ENCODE measurements at places on chromosomes 4 and X. TPM values are rescaled to one million over a fixed set of nuclear protein-coding genes. Genes with fewer than 3 reads are reported as not detected.
A peak's percentile ranks its signal among the peaks of the same experiment; 100 is the strongest.

HPGDS gene
- not detected for total RNA-seq

DNA sequence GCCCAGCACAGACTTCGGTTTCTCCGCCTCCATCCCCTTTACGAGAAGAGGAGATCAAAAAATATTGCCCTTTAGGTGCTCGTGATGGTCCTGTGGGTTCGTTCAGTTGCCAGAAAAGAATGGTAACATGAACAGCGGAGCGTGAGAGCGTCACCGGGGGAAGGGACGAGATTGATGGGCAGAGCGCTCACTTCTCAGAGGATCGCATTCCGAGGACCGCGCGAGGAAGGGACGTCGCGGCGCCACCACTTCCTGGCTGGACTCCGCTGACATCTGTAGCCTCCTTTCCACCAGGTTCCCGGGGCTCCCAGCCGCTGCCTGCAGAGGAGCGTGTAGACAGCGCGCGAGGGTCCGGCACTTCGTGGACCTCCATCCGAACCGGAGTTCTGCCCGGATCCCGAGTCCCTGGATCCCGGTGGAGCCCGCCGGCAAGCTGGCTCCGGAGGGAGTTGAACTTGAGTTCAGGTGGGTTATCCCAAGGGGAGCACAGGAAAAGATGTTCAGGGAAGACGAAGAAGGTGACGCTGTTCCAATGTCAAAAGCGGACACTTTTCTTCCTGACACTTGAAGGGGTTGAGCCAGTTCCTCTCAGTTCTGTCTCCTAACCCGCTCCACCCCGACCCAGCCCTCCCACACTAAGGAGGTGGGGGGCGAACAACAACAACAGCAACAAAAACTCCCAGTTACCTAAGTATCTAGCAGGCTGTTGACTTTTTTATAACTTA is 484 bp downstream of the GALNTL6 start:
- ATAC-seq = no peak

- no peak for ATAC-seq
Observed at GRCh38 chrX:46547857-46548256, 2.6 kb upstream of the ZNF674 start.

GRCh38 chr4:121199742-121200561 is 35.8 kb upstream of the TNIP3 start:
- ATAC-seq = no peak

DNA sequence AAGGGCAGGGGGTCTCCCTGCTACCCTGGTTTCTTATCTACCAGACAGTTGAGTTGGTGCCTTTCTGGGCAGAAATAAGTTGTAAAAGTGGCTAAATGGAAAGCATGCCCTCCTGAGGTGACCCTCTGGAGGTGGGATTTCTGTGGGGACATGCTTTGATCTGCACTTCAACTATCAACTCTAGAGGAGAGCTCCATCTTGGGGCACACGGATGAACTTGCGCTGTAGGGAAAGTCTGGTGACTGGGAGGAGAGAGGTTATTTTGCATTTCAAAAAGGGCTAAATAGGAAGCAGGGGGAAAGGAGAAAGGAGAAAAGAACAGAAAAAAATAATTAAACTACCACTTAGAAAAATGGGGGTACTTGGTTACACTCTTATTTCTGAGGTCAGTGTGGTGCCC is 12.7 kb upstream of the RHOXF2B start:
- no peak for ATAC-seq

PRAF2 gene
- total RNA-seq = 4.8 TPM

GRCh38 chr4:41197495-41197894 is 16.8 kb downstream of the APBB2 start:
- no peak for ATAC-seq

TMEM31 gene
- total RNA-seq = not detected

MED12 gene
- total RNA-seq = 23.3 TPM

PNMA3 gene
- 0.08 TPM for total RNA-seq

GRCh38 chr4:37279121-37279520 is 34.6 kb downstream of the NWD2 start:
- ATAC-seq = no peak

DNA sequence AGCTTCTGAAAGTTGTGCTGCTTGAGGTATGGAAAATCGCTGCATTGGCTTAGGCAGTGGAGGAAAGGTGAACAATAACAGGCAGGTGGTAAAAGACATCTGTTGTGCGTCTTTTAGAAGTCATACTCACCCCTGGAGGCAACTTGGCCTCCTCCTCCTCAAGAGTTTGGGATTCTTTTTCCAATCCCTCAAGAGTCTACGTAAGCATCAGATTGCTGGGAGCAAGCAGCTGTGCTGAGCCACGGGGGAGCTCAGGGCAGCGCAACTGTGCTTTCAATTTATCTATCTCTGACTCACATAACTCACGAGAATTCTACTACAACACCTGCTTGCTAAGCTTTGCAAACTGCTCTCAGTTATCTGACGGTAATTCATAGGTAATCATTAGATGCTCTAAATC is 6.4 kb upstream of the RBMX2 start:
- no peak for ATAC-seq

GRCh38 chrX:71253253-71254091 is 468 bp downstream of the ZMYM3 start:
- no peak for ATAC-seq

DNA sequence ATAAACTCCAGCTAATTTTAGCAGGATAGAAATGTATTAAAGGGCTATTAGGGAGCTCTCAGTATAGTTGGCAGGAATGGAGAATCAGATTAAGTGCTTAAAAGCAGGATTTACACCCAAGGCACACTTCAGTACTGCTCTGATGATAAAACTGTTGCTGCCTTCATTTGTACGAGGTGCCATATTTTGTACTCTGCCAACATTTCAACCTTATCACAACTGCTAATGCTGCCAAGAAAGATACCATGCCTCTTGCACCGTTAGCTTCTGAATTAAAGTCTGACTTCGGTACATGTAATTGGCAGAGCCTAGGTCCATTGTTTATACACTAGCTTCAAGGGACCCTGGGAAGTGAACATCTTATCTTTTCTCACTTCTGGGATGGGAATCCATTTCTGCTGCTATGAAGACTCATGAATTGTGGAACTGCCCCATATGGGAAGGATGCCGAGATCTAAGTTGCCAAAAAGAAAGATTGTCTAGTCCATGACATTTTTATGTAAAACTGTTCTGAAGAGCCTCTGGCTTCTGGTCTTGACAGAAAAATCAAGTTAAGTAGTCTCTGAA is 624.0 kb upstream of the IGFBP7 start:
- no peak for ATAC-seq

- ATAC-seq = peak; percentile 58
Observed at GRCh38 chr4:105186701-105187161, 40.1 kb downstream of the TET2 start.

GRCh38 chr4:102422843-102423242 is 77.6 kb upstream of the SLC39A8 start:
- no peak for ATAC-seq

DNA sequence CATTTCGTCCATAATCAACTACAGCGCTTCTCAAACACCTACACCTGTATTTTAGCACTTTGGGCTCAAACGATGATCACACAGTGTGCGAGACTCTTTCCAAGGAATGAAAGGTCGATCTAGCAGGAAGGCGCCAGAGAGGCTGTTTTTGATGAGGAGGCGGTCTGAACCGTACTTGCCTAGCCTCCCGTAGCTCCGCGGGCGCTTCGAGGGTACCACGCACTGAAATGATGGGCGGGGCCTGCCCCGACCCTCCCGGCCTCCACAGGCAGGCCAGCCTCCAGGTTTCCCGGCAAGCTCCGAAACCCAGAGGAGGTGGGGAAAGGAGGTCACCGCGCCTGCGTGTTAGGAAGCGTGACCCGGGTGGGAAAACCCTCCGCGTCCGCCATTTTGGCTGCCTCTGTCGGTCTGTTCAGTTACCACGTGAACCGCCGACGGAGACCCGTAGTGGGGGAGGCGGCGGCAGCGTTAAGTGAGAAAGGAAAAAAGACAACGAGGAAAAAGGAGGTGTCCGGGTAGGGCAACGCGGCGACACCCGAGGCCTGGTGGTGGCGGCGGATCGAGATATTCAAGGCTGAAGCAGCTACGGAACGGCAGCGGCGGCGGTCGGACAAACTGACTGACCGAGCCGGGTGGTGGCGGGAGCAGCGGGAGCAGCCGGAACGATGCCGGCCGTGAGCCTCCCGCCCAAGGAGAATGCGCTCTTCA is at the start of gene NAA15:
NAA15 (plus strand) TSS at position 393 of the 708 bp plus-strand sequence; CDS start at position 666, 273 bp downstream.
- peak; percentile 96 for ATAC-seq

EPHA5 gene
- not detected for total RNA-seq

INPP4B gene
- total RNA-seq = 9.7 TPM

- ATAC-seq = no peak
Observed at GRCh38 chr4:171646984-171647383, 166.2 kb upstream of the GALNTL6 start.

GRCh38 chrX:9997524-9997923 is 30.4 kb downstream of the CLDN34 start:
- no peak for ATAC-seq

DNA sequence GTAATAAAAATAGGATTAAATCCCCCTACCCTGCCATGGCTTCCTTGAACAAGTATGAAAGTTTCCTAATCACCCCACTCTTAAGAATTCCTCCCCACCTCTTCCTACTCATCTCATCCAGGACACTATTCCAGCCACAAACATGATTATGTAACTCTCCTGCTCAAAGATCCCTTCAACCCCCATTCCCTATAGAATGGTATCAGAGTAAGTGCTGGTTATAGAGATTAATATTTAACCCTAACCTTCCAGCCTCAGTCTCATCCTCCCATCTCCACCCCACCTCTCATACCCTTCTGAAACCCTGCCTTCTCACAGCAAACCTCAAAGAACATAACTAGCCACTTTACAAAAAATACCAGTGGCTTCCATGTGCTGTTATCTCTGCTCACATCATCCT is 155.1 kb downstream of the PPP3CA start:
- no peak for ATAC-seq

DNA sequence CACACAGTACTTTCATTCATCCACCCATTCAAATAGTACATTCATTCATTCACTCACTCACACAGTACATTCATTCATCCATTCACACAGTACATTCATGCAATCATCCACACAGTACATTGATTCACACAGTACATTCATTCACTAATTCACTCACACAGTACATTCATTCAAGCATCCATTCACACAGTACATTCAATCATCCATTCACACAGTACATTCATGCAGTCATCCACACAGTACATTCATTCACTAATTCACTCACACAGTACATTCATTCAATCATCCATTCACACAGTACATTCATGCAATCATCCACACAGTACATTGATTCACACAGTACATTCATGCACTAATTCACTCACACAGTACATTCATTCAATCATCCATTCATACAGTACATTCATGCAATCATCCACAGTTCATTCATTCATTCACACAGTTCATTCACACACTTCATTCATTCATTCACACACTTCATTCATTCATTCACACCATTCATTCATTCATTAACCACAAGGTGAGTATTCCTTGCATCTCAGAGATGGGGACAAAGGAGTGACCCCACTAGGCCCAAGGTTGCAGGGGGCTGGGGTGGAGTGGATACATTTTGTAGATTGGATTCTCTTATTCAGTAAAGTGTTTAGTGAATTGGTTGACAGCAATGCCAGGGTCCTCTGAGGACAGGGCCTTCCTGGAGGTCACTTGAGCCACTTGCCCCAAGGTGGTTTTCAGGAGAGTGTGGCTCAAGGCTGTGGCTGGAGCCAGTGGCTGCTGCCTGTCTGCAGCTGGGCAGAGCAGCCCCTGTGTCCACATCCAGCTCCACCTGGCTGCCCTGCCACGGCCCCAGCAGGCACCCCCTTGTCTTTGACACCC is 4.3 kb upstream of the SPON2 start:
- ATAC-seq = no peak

KIAA1210 gene
- total RNA-seq = not detected

COL4A5 gene
- 18.9 TPM for total RNA-seq

GUCY1B1 gene
- total RNA-seq = 0.96 TPM

SPATA18 gene
- 11.9 TPM for total RNA-seq

GRCh38 chrX:68827256-68827655 is 1.6 kb upstream of the EFNB1 start:
- no peak for ATAC-seq

GRCh38 chr4:102439812-102440211 is 61.3 kb upstream of the NFKB1 start:
- no peak for ATAC-seq

TMEM131L gene
- total RNA-seq = 14.7 TPM

TKTL2 gene
- total RNA-seq = not detected

DNA sequence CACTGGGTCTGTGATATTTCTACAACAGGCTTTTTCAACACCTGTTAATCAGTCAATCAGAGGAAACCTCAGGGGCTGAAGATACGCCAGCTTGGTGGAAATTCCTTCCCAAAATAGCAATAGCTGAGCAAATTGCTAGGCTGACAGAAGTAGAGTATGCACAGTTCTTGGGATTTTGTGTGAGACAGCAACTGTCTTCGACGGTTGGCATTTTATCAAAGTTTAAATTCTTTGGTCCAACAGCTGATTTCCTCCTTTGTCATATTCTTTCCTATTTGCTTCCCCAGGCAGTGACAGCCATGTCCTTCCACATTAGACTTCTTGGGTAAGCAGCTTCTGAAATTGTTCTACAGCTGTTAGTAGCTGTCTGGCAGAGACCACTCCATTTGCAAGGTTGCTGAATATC is 8.0 kb upstream of the PALLD start:
- ATAC-seq = no peak

TLR10 gene
- 0.40 TPM for total RNA-seq
